ENCODE measurements at places on chromosomes 2 and 18. TPM values are rescaled to one million over a fixed set of nuclear protein-coding genes. Genes with fewer than 3 reads are reported as not detected.

The CFC1 gene
- not detected for total RNA-seq

GRCh38 chr2:8391584-8391983, 290.3 kb upstream of the ID2 start:
- no peak for DNase-seq

GRCh38 chr2:38492042-38492615, 110.6 kb downstream of the HNRNPLL start:
- no peak for DNase-seq

DNA sequence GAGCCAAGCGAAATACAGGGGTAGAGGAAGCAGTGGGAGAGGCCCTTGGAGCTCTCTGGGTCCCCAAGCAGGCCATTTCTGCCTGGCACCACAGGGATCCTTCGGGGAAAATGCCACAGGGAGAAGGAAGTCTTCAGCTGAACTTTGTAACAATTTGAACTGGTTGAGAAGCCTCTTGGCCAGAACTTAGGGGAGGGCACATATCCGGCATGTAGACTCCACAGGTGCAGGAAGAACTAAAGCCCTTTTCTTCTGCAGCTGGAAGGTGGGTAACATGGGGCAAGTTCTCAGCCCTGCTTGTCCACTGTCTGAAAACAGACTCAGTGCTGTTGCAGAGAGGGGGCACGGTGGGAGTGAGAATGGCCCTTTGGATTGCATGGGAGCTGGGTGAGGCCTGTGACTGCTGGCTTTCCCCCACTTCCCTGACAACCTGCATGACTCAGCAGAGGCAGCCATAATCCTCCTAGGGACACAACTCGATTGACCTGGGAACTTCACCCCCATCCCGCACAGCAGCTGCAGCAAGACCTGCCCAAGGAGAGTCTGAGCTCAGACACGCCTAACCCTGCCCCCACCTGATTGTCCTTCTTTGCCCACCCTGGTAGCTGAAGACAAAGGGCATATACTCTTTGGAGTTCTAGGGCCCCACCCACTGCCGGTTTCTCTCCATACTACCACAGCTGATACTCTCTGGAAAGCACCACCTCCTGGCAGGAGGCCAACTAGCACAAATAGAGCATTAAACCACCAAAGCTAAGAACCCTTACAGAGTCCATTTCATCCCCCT, 101.6 kb upstream of the FAM136A start:
- no peak for DNase-seq

- no peak for DNase-seq
Observed at GRCh38 chr2:27690052-27690451, 26.4 kb downstream of the SLC4A1AP start.

DNA sequence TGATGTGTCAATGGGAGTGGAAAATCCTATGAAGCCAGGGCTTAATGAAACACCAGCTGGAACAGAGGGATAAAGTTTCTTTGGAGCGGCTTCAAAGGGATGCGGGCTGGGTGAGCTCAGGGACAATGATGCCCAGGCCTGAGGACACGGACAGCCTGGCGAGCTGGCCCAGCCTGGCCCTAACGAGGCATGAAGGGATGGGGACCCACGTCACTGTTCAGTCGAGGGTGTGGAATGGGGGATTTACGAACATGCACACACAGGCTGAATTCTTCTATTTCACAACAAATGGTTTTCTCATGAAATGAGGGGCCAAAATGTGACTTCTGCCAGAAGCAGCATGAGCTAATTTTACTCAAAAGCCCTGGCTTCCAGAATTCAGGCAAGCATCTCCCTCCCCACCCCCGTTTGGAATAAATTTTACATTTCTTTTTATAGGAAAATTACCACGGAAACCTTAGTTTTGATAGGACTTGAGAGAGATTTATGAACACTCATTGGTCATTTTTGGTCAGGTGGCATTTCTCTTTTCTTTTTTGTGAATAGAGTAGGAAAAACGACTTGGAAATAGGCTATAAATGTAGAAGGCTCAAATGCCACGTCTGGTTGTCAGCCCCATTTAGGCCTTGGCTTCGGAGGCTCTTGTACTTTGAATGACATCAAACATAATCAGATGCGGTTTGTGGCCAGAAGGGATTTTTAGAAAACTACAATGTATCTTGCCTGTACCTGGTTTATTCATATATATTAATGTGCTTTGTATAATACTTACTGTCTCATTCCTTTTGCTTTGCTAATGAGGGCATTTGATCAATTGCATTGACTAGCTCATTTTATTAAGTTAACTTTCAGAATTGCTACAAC, 893.8 kb upstream of the CELF4 start:
- no peak for DNase-seq

DNA sequence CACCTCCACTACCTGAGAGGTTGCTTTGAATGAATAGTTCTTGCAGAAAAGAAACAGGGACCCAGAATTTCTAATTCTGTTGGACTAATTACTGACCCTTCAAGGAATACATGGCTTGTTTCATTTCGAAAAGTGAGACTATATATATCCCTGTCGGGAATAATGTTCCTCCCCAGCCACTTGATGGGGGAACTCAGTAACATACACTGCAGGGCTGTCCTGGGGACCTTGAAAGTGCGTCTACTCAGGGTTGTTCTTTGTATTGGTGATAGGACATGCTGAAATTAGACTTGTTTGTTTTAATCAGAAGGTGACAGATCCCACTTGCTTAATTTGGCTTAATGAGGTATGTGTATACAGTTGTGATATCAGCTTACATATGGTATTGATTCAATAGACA, 25.5 kb downstream of the MGAT5 start:
- no peak for DNase-seq

DNA sequence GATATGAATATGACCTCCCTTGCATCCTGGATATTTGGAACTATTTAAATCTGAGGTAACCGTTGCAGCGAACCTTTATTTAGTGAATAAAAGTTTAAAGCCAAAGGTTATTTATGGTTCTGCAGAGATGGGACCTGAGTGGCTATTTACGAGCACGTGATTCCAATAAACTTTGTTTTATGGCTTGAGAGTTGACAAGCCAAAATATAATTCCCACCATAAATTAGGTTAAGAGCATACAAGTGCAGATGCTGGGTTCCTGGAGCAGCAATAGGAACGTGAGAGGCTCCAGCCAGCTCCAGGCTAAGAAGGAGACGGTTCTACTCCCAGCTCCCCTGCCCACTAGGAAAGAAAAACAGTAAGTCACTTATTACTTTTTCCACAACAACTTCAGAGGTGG, 5.2 kb upstream of the HOXD4 start:
- no peak for DNase-seq

DNA sequence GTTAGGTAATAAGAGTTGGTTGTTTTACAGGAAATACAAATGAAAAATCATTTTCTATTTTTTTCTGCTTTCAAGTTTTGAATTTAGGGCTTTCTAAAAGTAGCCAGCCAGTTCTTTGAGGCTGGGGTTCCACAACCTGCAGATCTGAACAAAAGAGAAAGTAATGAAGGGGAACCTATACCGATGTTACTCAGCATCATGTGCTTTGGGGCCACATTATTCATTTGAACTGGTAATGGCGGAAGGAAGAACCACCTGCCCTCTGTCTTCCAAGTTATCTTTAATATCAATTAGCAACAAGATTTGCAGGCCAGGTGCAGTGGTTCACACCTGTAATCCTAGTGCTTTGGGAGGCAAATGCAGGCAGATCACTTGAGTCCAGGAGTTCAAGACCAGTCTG, 12.9 kb upstream of the MRO start:
- DNase-seq = no peak

The ATG16L1 gene
- 27.2 TPM for total RNA-seq

DNA sequence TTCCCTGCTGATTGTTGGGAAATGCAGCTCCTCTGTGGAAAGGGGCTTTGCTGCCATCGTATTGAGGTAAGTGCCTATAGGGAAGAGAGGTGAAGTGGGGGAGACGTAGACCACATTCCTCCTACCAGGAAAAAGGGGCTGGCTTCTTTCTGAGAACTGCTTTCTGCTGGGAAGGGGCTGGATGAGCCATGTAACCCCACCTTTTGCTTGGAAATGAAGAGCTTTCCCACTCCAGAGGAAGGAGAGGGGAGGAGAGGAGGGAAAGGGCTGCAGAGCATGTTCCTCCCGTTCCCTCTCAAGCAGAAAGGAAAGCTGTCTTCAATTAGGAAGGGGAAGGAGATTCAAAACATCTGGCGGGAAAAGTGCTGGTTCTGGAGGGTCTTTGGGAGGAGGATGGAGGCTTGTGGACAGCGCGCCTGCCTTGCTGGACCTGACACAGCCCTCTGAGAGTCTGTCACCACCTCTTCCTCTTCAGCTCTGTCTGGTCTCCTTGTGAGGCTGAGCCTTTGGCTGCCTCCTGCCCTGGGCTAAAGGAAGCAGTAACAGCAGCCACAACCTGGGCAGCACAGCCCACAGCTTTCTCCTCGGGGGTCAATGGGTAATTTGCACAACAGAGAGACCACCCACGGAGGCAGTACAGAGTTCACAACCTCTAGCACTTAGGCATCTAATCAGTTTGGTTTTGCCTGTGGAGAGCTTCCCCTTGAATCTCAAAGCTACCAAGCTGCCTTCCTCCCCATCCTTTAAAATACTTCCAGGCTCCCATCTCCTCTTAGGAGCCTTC, 410.0 kb upstream of the TNP1 start:
- no peak for DNase-seq

- peak; percentile 78 for DNase-seq
Observed at GRCh38 chr2:167335541-167335992, 447.3 kb downstream of the XIRP2 start.

The B3GNT2 gene
- total RNA-seq = 15.4 TPM

GRCh38 chr2:236440110-236440881, 129.3 kb upstream of the ACKR3 start:
- DNase-seq = no peak

- no peak for DNase-seq
Observed at GRCh38 chr2:168436840-168437239, 19.2 kb upstream of the CERS6 start.

DNA sequence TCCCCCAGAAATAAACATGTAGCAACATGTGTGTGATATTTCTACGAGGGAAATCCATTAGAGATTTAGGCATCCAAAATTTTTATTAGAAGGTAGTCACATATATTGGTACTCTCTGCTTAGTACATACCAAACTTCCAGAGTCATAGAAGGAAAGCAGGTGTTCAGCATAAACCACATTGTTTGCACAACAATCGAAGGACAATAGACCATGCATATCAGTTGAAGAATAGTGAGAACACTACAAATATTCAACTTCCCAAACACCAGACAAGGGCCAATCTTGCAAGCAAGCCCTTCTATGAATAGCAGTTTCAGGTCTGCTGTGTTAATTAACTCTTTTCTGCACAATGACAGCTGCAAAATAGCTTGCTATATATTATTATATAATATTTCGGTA, 702.2 kb downstream of the ERBB4 start:
- DNase-seq = no peak

GRCh38 chr18:63936932-63937393, 12.1 kb upstream of the HMSD start:
- no peak for DNase-seq

- DNase-seq = no peak
Observed at GRCh38 chr18:24535527-24536295, 75.3 kb downstream of the HRH4 start.

The FAM124B gene
- total RNA-seq = not detected

The CRYBA2 gene
- not detected for total RNA-seq

DNA sequence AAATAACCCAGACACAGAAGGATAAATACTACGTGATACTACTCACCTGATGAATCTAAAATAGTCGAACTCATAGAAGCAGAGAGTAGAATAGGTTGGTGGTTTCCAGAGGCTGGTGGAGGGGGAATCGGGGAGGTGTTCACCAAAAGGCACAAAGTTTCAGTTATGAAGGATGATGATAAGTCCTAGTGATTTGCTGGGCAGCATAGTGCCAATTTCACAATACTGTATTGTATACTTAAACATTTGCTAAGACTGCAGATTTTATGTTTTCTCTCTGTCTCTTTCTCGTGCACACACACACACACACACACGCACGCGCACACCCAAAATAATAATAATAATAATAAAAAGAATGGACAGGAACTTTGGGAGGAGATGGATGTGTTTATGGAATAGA, 220.3 kb upstream of the EPAS1 start:
- no peak for DNase-seq

- no peak for DNase-seq
Observed at GRCh38 chr2:25018681-25019080, 23.2 kb upstream of the EFR3B start.

GRCh38 chr2:10571057-10571456, 118.7 kb downstream of the NOL10 start:
- no peak for DNase-seq

GRCh38 chr2:197001921-197002320, 75.4 kb upstream of the PGAP1 start:
- DNase-seq = no peak

The CCBE1 gene
- 60.9 TPM for total RNA-seq

The SNORC gene
- 0.83 TPM for total RNA-seq

GRCh38 chr18:73006331-73006730, 138.5 kb upstream of the NETO1 start:
- no peak for DNase-seq

DNA sequence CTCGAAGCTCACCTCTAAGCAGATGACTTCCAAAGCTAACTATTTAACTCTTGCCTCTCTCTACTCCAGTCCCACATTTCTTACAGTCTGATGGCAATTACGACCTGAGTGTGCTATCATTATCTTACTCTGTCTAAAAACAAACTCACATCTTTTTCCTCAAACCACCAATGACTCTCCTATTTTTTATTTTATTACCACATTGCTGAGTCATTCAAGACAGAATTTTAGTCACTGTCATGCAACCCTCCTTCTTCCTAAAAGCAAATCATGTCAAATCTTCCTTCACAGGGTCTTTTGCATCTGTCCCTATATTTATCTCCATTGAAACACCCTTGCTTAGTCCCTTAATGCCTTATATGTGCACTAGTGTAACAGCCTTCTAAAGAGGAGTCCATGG, 34.6 kb upstream of the C2orf15 start:
- no peak for DNase-seq

DNA sequence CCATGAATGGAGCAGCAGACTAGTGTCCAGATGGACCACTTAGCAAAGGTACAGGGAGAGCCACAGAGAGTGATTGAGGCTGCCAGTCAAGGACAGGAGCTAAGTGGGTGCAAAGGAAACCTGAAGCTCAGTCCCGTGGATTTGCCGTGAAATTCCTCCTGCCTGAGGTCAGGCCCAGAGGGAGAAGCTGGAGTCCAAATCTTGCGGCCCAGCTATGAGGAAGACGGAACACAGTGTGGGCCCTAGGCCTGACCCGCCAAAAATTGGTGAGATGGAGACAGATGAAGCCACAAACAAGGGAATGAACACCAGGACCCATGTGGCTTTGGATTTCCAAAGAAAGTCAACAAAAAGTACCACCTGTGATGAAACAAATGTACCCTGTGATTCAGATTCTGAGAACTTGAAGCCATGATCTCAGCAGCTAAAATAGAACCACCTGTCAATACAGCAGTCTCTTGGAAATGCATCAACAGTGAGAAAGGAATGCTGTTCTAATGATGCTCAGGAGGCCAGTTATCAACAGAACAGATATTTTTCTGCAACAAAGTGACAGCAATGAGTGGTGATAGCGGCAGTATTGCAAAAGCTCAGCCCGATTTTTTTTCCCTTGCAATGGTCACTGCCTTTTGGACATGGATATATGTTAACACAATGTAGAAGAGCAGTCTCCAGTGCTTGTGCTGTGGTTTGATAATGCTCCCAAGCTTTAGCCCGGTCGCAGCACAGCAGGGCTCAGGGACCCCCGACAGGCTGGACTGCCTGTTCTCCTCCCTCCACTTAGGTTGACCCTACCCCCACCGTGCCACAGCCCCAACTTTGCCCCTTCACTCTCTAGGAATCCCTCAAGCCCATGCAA, 10.7 kb downstream of the COL6A3 start:
- peak; percentile 74 for DNase-seq
